ENCODE measurements at places on chromosomes 5 and 9.

DNA sequence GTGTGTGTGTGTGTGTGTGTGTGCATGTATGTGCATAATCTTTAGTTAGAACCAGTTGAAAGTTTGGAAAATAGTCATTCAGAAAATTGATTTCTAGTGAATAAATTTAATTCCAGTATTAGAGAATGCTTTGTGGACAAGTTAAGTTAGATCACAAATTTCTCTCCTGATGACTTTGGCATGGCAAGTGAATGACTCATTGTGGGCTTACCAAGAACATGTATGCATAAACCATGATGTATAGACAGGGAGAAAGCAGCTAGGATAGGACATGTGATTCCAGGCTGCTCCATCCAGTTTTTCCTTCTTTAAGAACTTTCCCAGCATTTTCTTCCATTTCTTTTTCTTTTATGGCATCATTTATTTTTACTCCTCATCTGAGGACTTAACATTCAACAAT lies 85.7 kb upstream of the SGCD start:
- DNase-seq: no peak

GRCh38 chr9:123397975-123398374 lies 42.0 kb downstream of the CRB2 start:
- DNase-seq: no peak

DNA sequence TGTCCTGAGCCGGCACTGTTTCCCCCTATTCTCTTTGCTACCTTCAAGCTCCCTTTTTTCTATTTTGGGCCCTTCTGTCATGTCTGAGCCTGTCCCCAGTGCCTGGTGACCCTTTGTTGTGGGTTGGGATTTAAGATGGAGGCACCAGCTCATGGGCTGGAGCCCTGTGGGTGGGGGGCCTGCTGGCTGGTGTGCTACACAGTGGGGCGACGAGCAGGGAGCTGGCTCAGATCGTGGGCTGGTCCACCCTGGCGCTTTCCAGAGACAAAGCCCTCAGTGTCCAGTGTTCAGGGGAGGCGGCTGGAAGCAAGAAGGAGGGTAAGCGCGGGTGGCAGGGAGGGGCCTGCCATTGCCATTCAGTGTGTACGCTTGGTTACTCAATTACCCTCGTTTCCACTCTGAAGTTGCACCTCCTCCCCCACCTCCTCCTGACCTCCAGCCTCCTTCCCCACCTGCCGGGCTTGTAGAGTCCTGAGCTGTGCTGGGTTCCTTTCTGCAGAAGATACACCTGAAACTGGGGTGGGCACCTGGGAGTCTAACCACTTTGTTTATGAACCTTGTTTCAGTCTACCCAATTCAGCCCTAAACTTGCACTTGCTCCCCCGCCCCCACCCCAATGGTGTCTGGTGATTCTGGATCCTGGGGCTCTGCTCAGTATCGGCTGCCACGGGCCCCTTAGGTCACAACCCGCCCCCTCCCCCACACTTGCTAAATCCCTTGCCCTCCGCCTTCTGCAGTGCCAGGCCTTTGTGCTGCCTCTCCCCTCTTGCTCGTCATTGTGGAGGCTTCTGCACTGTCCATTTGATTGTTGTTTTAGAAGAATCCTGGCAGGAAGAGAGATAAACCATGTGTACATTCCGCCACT lies 49.9 kb downstream of the MVB12B start:
- no peak for DNase-seq

- DNase-seq: no peak
Measured at GRCh38 chr5:26666371-26666770, 372.0 kb downstream of the CDH9 start.

DNA sequence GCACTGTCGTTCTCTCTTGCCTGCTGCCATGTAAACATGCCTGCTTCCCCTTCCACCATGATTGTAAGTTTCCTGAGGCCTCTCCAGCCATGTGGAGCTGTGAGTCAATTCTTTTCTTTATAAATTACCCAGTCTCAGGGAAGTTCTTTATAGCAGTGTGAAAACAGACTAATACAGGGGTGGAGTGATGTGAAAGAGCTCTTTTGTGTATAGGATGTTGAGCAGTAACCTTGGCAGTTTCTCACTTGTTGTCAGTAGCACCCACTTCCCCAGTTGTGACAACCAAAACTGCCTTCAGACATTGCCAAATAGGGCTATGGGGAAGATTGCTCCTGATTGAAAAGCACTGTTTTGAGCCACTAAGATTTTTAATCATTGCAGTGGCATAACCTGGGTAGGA lies 552.2 kb upstream of the ZNF462 start:
- DNase-seq: peak; percentile 34

- no peak for DNase-seq
Measured at GRCh38 chr5:149682532-149683075, 47.5 kb upstream of the PPARGC1B start.

- no peak for DNase-seq
Measured at GRCh38 chr5:14756478-14756877, 92.0 kb downstream of the OTULIN start.

GRCh38 chr9:22156586-22156985 lies 147.5 kb upstream of the CDKN2B start:
- no peak for DNase-seq

DNA sequence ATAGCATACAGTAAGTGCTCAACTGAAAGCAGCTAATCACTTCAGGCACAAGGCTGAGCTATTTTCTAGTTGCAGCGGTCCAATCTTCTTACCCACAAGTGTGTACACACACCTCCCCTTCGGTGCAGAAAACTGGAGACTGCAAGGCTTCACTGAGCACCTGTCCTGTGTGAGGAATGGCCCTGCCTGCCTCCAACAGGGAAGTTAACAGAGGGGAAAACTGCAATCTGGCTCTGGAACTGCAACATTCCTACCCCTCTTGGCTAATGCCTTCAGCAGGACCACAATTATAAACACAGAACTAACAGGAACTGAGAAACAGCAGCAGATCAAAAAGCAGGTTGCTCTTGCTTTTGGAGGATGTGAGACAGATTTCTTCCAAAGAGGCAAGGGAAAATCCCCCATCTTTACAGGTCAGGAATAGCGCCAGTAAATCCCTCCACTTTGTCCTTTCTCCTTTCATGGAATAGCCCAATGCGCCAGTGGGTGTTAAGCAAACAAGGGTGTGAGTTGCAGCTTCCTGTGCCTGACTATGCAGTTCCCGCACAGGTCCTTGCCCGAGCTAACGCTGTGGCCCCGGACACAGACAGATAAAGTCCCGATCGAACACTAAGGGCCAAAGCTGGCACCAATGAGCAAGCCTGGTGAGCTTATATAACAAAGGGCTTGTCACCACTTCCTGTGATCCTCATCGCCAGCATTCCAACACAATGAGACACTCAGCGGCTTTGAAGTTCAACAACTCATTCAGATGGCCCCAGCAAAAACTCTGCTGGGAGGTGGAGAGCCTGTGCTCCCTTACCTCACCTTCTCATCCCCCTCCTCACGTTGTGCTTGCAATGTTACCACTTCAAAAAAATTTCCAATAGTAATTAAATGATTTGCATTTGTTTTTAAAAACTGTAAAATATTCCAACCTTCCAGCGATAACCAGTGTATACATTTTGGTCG lies 21.5 kb downstream of the SHB start:
- DNase-seq: no peak

GRCh38 chr5:131509801-131510200 lies 125.2 kb downstream of the RAPGEF6 start:
- no peak for DNase-seq

DNA sequence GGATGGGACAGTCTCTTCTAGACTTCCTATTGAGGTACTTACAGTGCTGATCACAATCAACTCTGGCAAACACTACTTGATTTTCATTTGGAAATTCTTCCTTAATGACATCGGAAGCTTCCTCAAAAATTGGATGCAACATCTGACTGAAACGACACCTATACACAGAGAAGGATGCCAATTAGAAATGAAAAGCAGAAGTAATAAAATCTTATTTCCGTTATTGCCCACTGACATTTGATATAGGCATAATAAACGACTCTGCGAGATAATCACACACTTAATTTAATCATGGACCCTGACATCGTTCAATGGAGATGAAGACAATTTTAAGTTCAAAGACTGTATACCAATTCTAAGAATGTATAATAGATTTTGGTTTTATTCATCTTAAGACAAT lies 46.4 kb downstream of the ERP44 start:
- DNase-seq: no peak

GRCh38 chr5:150195736-150196485 lies 6.0 kb downstream of the SLC6A7 start:
- no peak for DNase-seq

- DNase-seq: no peak
Measured at GRCh38 chr5:167049771-167050567, 1241.5 kb upstream of the WWC1 start.

DNA sequence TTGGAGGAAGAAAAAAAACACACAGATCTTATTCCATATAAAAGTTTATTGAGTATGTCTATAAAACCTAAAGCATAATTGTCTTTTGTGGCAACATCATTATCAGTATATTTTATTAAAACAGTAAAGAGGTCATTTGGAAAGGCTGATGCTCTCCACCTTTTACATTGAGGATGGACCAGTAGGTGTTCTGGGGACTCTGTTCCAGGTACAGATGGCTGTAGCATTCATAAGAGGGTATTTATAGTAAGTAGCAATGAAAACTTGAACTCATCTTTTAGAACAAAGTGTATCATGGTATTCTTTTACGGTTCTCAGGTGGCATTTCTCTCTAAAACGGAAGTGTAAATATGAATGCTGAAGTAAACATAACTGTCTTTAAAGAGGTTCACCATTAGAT lies 1.8 kb downstream of the GABRA6 start:
- DNase-seq: no peak

DNA sequence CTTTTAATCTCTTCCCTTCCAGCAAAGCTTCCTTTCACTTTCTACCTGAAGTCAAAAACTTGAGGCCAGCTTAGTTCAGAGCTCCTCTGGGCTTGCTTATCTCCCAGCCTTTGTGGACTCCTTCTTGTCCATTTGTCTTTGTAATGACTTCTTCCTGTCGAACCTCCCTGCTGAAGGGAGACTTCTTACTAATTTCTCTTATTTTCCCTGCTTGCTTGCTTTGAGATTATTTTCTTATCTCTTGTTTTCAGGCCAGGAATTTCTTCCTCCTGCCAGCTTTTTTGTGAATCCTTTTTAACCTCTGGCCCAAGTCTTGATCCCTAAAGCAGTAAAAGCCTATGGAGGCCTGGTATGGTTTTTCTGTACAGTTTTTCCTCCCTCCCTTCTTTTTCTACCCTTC lies 46.8 kb upstream of the DHFR start:
- DNase-seq: no peak

DNA sequence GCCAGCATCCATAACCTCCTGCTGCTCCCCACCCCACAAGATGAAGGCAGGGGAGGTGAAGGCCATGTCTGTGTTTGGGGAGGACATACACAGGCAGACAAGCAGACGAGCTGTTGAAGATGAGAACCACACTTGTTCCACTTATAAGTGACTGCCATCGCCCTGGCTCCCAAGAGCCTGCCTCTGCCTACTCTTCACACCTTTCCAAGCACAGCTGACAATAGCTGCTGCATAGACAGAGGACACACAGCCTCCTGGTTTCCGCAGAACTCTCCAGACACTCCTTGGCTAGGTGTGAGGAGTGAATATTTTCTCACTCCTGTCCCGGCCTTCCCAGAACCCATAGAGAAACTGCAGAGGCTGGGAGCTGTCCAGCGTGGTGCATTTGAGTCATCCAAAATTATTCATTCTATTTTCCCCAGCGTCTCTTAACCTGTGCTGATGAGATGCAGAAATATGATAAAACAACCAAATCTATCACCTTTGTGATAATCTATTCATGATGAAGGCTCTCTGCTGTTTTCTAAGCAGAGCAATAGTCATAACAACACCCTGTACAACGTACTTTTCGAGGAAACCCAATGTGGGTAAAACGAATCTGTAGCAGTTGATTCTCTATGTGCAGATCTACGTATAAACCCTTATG lies 24.7 kb downstream of the KLF9 start:
- DNase-seq: no peak

GRCh38 chr9:86075132-86076109 lies 23.9 kb downstream of the GOLM1 start:
- DNase-seq: no peak

DNA sequence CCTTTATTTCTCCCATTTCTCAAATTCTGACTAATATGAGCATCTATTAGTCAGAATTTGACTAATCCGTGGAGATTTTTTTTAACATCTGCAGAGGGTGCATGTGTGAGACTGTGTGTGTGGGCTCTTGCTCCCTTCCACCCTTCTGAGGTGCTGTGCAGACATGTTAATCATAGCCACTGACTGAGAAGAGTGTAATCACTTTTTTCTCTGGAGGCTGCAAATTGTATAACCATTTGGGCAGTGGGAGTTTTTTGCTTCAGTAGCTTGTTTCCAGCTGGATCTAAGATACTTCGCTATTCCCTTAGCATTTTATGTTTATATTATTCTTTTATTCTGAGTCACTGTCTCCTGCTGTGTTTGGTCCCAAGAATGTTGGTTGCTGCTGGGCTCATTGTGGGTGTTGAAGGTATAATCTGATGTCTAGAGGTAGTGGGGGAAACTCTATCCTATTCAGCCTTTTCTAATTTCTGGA lies 66.2 kb downstream of the ARHGEF28 start:
- DNase-seq: no peak

DNA sequence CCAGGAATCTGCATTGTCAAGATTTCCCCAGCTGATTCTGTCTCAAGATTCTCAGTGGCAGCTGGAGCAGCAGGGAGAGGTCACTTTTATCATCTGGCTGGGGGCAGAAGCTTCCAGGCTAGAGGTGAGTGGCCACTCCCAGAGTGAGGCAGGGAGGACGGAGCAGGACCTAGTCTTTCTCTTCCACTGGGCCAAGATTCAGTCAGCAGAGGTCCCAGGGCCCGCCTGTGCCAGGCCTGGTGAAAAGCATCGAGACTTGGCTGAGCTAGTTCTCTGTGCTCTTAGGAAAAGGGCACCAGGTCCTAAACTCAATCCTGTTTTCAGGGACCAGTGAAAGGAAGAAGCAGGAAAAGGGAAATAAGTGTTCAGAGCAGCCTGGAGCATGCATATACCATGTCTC lies 46.6 kb downstream of the IRX1 start:
- DNase-seq: no peak

DNA sequence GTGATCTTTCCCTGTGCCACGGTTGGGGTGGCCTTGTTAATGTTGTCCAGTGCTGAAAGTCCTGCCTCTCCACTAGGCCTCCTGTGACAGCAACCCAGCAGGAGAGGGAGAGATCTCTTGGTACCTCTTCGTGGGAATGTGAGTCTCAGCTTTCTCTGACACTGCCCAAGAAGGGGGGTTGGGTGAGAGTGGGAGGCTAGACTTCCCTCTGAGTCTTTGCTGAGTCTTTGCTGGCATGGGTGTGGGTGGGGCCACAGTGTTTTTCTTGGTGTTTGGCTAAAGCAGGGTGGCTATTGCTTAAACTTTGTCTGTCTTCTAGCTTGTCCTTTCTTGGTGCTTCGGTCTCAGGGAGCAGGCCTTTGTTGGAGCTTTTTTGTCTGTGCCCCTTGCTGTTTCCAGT lies 145.6 kb downstream of the GNA14 start:
- DNase-seq: no peak
